ENCODE measurements at places on chromosomes 3 and 15. TPM values are rescaled to one million over a fixed set of nuclear protein-coding genes. Genes with fewer than 3 reads are reported as not detected.

Gene GHRL
- 1.1 TPM for total RNA-seq

DNA sequence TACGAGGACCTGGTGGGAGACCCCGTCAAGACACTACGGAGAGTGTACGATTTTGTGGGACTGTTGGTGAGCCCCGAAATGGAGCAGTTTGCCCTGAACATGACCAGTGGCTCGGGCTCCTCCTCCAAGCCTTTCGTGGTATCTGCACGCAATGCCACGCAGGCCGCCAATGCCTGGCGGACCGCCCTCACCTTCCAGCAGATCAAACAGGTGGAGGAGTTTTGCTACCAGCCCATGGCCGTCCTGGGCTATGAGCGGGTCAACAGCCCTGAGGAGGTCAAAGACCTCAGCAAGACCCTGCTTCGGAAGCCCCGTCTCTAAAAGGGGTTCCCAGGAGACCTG lies 2.5 kb downstream of the CHST2 start:
- DNase-seq, result no peak

GRCh38 chr3:115663414-115663813 lies 40.1 kb downstream of the GAP43 start:
- DNase-seq, result no peak

GRCh38 chr3:52238761-52239701 lies at the start of gene TWF2:
TSS of gene TWF2 (minus strand) at chr3:52239158. CDS start at chr3:52239016, 142 bp downstream.
- DNase-seq, result peak; percentile 85

GRCh38 chr3:110062716-110063115 lies 725.4 kb upstream of the DPPA4 start:
- DNase-seq, result no peak

GRCh38 chr3:32240159-32240545 lies 1.7 kb downstream of the CMTM8 start:
- DNase-seq, result peak; percentile 59

- DNase-seq, result no peak
Measured at GRCh38 chr15:77837649-77838025, 204.9 kb upstream of the LINGO1 start.

GRCh38 chr15:100849021-100849854 lies 30.4 kb upstream of the ALDH1A3 start:
- peak; percentile 83 for DNase-seq

Gene ZNF770
- total RNA-seq, result 13.2 TPM

- DNase-seq, result no peak
Measured at GRCh38 chr3:78178209-78178608, 1138.3 kb downstream of the ROBO2 start.

Gene TEX55
- total RNA-seq, result under 0.01 TPM

Gene ZNF619
- 8.6 TPM for total RNA-seq

GRCh38 chr3:110646496-110646895 lies 425.1 kb upstream of the NECTIN3 start:
- DNase-seq, result no peak

Gene ZWILCH
- total RNA-seq, result 4.8 TPM

DNA sequence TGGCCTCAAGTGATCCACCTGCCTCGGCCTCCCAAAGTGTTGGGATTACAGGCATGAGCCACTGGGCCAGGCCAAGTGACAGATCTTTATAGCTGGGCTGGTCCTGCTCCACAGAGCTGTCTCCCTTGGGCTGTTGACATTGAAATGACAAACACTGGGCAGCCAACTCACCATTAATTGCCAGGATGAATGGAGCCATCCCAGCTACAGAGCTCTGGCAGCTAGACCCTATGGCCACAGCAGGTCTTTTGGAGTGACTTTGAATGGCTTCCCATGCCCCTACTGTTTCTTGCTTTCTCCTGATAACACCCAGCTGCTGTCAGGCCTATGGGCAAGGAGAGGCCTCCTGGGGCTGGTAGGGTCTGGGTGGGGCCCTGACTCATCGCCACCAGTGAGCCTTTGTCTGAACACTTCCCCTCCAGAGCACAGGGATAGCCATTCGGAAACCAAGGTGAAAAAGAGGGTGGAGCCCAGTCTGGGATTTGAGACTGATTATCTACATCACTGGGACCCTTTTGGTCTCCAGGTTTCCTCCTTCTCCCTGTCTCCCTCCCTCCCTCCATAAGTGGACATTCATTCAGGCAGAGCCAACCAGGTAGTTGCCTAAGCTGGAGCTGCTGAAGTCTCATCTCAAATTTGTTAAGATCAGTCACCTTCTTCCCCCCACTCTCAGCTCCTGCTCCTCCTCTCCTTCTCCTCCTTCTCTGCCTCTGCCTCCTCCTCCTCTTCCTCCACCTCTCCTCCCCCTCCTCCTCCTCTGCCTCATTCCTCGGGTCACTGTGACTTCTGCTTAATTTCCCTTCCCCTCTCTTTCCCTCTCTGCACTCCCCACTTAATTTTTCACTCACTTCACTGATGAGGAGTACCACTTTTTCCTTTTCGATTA lies 34.0 kb downstream of the BHLHE40 start:
- peak; percentile 55 for DNase-seq

- DNase-seq, result no peak
Measured at GRCh38 chr3:77038930-77039605, 831 bp upstream of the ROBO2 start.

Gene PRR20G
- not detected for total RNA-seq

GRCh38 chr15:88635318-88635717 lies 3.5 kb upstream of the ISG20 start:
- DNase-seq, result peak; percentile 30

Gene PPP1R14D
- total RNA-seq, result not detected

Gene RTP1
- total RNA-seq, result not detected

Gene DNAH12
- under 0.01 TPM for total RNA-seq

Gene DLL4
- under 0.01 TPM for total RNA-seq

DNA sequence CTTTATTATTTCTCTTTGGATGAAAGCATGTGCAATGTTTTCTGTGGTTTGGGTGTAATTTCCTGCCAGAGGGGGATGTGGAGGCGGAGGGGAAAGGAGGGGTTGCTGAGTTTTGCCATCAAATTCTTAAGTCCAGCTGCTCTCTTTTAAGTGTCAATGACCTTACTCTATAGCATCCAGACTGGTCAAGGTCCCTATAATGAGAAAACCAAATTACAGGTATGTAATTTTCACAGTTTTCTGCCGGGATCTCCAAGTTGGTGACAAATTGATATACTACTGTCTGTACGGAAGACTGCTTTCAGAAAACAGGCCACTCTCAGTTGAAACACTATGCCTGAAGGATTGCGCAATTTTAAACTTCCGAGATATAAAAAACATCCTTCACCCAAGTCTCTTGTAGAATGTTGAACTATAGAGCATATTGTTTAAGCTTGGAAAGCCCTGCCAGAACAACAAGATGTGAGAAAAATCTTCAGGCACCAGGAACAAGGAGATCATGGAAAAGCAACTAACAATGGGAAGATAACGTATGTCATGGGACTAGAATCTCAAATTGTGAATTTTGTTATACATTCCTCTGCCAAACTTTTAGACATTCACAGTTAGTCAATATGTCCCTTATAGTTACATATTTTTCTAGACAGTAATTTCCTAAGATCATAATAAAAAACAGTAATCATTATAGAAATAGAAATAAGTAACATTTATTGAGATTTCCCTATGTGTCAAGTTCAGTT lies 300.7 kb upstream of the SATB1 start:
- no peak for DNase-seq

Gene ECT2
- total RNA-seq, result 3.8 TPM

DNA sequence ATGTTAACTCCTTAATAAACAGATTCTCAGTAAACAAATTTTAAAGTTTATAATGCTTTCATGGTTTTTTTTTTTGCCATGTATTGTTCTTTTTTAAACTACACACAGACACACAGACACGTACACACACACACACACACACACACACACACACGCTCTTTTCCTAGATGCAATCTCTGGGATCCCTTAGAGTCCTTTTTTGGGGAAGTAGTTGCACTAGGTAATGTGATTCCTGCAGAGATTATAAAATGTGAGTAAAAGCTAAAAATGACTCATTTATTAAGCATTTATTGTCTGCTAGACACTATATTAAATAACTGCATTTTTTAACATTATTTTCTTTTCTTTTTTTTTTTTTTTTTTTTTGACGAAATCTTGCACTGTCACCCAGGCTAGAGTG lies 19.9 kb downstream of the NDUFB5 start:
- DNase-seq, result no peak

DNA sequence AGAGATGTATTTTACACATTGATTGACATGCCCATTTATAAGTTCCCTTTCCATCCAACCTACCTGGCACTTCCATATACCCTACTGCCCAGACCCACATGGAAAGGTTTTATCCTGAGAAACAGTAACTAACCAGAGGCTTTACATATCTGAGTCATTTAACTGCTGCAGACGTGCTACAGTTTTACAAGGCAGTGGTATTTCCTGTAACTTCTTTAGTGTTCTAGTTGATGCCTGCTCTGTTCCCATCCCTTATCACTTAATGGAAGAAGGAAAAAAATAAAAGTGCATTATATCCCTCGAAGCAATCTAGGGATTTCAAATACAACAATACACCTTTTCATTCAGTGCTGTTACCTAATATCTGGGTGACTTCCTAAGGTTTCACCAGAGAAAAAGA lies 107.1 kb downstream of the TMCO5A start:
- no peak for DNase-seq

DNA sequence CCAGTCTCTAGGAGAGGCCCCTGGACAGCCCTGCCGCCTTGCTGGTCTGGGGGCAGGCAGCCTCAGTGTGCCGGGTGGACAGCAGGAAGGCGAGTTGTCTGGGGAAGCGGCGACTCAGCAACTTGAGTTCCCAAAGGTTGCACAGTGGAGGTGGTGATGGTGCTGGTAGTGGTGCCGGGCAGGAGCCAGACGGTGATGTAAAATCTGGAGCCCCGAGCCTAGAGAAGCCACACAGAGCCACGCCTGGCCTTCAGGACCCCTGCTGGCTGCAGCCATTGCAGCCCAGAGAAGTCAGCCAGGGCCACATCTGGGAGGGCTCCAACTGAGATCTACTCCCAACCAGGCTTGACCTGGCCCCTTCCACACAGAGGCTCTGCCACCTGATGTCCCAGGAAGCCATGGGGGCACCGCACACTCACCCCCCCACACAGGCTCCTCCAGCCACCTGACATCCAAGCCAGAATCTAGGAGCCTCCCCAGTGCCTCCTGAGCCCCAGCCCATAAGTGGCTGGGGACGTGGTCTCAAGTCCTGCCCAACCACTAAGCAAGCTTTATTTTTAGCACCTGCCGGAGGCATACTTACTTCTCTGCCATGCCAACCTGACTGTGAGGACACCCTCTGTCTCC lies 8.8 kb downstream of the C3orf22 start:
- no peak for DNase-seq

Gene DOCK3
- total RNA-seq, result 1.3 TPM

GRCh38 chr15:70636540-70637165 lies 126.7 kb downstream of the UACA start:
- DNase-seq, result peak; percentile 51

GRCh38 chr3:62870321-62870720 lies 4.9 kb downstream of the CADPS start:
- no peak for DNase-seq

GRCh38 chr3:45139372-45140140 lies 6.6 kb downstream of the CDCP1 start:
- no peak for DNase-seq
